Activated CD8-positive, alpha-beta T cell treated with anti-CD3 and anti-CD28 coated beads for 36 hours (primary cell): ENCODE measurements at places on chromosomes 6 and 20. TPM values are rescaled to one million over a fixed set of nuclear protein-coding genes. Genes with fewer than 3 reads are reported as not detected.

The HSPA12B gene
- not detected for total RNA-seq

The HMGCLL1 gene
- total RNA-seq = not detected

The FLRT3 gene
- total RNA-seq = not detected

The C6orf15 gene
- not detected for total RNA-seq

The RSPH4A gene
- not detected for total RNA-seq

The RGS17 gene
- total RNA-seq = not detected

The PLCB1 gene
- 3.6 TPM for total RNA-seq

The MICB gene
- 17.7 TPM for total RNA-seq

GRCh38 chr6:81938014-81938856 lies 185.8 kb upstream of the TENT5A start:
- H3K27me3 ChIP-seq = no peaks in the 10 kb centered on the region
- no peak for DNase-seq
- no peak overlapping the region for H3K4me3 ChIP-seq
- H3K4me1 ChIP-seq = no peaks in the 10 kb centered on the region
- no peak overlapping the region for H3K27ac ChIP-seq

DNA sequence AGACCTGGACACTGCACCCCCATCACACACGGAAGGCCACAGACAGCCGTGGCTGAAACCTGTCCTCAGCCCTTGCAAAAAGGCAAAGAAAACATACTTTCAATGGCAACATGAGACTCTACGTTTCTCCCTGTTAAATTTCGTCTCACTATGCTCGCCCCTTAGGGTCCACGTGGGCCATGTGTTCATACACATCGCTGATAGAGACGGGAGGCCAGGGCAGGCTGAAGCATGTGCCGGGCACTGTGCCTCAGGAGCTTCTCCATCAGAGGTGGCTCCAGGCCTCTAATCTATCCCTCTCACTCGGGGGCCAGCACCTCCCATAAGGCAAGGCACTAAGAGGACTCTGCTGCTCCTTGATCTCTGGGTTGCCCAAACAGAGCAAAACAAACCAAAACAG lies 17.5 kb downstream of the PXDC1 start:
- H3K4me3 ChIP-seq = no peak overlapping the region
- no peak for DNase-seq
- H3K4me1 ChIP-seq = peaks cover 1% of the 10 kb centered on the region
- peaks cover 12% of the 10 kb centered on the region for H3K27me3 ChIP-seq

DNA sequence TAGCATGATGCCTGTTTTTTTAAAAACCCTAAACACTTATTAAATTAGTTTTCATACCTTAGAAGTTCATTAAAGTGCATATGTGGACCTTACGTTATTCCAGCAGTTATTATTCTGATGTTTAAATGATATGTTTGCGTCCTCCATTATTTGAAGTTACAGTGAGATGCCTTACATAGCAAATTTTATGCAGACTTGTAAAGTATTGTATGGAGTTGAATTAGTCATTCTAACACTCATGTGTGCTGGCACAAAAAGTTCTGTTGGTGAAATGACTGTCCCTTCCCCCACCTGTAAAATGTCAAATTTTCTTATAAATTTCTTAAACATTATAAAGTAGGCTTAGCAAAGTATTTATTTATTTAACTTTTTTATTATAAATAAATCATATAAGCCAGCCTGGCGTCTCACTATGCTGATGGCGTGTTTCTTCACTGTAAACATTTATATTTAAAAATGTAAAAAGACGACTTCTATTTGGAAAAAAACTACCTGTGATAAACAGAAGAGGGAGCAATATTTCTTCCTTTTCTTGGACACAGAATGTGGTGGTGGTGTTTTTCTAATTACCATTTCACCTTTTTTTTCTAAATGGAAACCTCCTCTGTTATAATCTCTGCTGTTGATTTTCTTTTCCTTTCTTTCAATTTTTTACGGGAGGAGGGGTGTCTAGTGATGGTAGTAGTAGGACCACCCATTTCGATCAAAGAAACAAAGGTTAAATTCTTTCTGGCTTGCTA lies 155.4 kb downstream of the RFPL4B start:
- no peaks in the 10 kb centered on the region for H3K36me3 ChIP-seq
- H3K4me1 ChIP-seq = no peaks in the 10 kb centered on the region
- no peak overlapping the region for H3K4me3 ChIP-seq
- H3K27me3 ChIP-seq = no peaks in the 10 kb centered on the region
- DNase-seq = no peak
- H3K27ac ChIP-seq = no peak overlapping the region

- H3K4me3 ChIP-seq = no peak overlapping the region
- H3K4me1 ChIP-seq = no peaks in the 10 kb centered on the region
- DNase-seq = no peak
- no peak overlapping the region for H3K27ac ChIP-seq
- H3K36me3 ChIP-seq = no peaks in the 10 kb centered on the region
These were observed 37.3 kb downstream of the PSMG4 start for GRCh38 chr6:3296078-3296477.

DNA sequence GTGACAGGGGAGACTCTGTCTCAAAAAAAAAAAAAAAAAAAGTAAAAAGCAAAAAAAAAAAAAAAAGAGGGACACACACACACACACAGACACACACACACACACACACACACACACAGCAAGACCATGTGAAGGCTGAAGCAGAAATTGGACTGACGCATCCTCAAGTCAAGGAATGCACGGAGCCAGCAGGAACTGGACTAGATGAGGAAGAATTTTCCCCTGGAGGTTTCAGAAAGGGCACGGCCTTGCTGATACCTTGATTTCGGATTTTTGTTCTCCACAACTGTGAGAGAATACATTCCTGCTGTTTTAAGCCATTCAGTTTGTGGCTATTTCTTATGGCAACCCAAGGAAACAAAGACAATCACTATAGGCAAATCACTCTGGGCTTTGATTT lies 176.9 kb upstream of the SALL4 start:
- no peaks in the 10 kb centered on the region for H3K27me3 ChIP-seq
- no peaks in the 10 kb centered on the region for H3K4me1 ChIP-seq
- no peak overlapping the region for H3K4me3 ChIP-seq
- H3K27ac ChIP-seq = no peak overlapping the region
- H3K36me3 ChIP-seq = no peaks in the 10 kb centered on the region

GRCh38 chr20:40497899-40498691 lies 190.9 kb downstream of the MAFB start:
- peaks cover 2% of the 10 kb centered on the region for H3K27me3 ChIP-seq
- no peaks in the 10 kb centered on the region for H3K36me3 ChIP-seq
- H3K27ac ChIP-seq = no peak overlapping the region
- H3K4me3 ChIP-seq = no peak overlapping the region
- peaks cover 2% of the 10 kb centered on the region for H3K4me1 ChIP-seq

DNA sequence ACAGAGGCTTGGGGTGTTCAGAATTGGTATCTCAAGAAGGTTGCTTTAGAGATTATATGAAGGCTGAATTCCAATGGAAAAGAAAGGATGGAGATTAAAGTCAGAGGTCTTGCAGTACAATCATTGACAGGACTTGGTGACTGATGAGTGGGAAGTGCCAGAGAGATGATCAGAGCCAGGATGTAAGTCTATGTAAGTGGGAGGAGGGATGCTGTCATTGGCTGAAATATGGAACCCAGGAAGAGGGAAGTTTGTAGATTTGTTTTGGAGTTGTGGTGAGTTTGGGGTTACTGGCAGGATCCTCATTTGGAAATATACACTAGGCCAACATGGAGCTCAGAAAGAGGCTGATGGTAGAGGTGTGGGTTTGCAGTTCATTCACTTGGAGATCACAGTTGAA lies 23.8 kb upstream of the TNFAIP3 start:
- no peak for DNase-seq
- no peak overlapping the region for H3K27ac ChIP-seq

GRCh38 chr6:149899926-149900619 lies 2.2 kb upstream of the RAET1E start:
- H3K27me3 ChIP-seq = no peaks in the 10 kb centered on the region
- DNase-seq = no peak
- H3K4me3 ChIP-seq = no peak overlapping the region
- peaks cover 12% of the 10 kb centered on the region for H3K4me1 ChIP-seq
- H3K27ac ChIP-seq = no peak overlapping the region
- no peaks in the 10 kb centered on the region for H3K36me3 ChIP-seq

DNA sequence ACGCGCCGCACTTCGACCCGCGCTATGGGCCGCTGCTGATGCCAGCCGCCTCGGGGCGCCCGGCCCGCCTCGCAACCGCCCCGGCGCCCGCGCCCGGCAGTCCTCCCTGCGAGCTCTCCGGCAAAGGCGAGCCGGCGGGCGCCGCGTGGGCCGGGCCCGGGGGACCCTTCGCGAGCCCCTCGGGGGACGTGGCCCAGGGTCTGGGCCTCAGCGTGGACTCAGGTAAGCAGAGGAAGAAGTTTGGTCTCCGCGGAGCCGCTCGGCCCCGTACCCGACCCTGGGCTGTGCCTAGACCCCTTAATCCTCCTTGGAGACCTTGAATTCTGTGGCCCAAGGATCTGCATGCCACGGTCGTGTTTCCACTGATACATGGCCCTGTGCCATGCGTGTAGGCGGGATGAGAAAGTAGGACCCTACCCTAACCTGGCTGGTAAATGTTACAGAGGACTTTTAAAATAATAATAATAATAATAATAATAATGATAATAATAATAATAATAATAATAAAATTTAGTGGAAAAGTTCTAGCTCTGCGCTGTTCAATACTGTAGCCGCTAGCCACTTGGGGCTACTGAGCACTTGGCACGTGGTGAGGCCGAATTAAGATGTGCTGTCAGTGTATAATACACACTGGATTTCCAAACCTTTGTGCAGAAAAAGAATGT lies 5.6 kb downstream of the VGLL2 start:
- peaks cover 5% of the 10 kb centered on the region for H3K4me1 ChIP-seq
- H3K27ac ChIP-seq = no peak overlapping the region
- no peak for DNase-seq
- no peaks in the 10 kb centered on the region for H3K36me3 ChIP-seq

GRCh38 chr6:5537967-5538366 lies 276.7 kb downstream of the FARS2 start:
- no peak overlapping the region for H3K27ac ChIP-seq
- peaks cover 19% of the 10 kb centered on the region for H3K4me1 ChIP-seq
- H3K36me3 ChIP-seq = peaks cover 15% of the 10 kb centered on the region
- DNase-seq = no peak

- no peak overlapping the region for H3K27ac ChIP-seq
- peaks cover 9% of the 10 kb centered on the region for H3K36me3 ChIP-seq
- H3K4me3 ChIP-seq = peak overlapping the region; percentile 27
- peak; percentile 33 for DNase-seq
- H3K27me3 ChIP-seq = peaks cover 20% of the 10 kb centered on the region
These were observed 511.8 kb upstream of the ZNF337 start for GRCh38 chr20:26208296-26209091.

- no peak overlapping the region for H3K27ac ChIP-seq
- H3K36me3 ChIP-seq = no peaks in the 10 kb centered on the region
- no peak for DNase-seq
- no peak overlapping the region for H3K4me3 ChIP-seq
These were observed 499.6 kb upstream of the SULF2 start for GRCh38 chr20:48284837-48285236.

DNA sequence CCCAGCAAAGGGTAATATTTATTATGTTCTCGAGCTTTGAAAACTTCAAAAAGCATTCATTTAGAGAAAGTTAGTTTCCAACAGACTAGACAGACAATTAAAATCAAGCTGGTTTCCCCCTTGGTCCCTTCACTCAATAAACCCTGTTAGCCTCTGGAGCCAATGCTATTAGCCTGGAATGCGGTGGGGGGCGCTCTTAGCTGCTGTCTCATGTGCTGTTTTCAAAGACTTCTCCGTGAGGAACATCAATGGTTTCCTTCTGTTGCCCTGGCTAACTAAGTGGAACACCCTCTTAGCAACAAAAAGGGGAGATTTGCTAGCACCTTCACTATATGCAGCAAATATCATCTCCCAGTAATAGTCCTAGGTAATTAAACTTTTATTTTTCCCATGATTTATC lies 86.4 kb downstream of the LY86 start:
- DNase-seq = no peak
- H3K4me3 ChIP-seq = no peak overlapping the region
- H3K4me1 ChIP-seq = peaks cover 6% of the 10 kb centered on the region

- no peak overlapping the region for H3K4me3 ChIP-seq
- H3K27ac ChIP-seq = no peak overlapping the region
- H3K36me3 ChIP-seq = no peaks in the 10 kb centered on the region
These were observed 111.6 kb downstream of the ERMARD start for GRCh38 chr6:169862892-169863525.

GRCh38 chr6:62707156-62707555 lies 421.1 kb upstream of the KHDRBS2 start:
- no peak for DNase-seq
- H3K36me3 ChIP-seq = no peaks in the 10 kb centered on the region
- no peaks in the 10 kb centered on the region for H3K27me3 ChIP-seq
- H3K4me1 ChIP-seq = no peaks in the 10 kb centered on the region

DNA sequence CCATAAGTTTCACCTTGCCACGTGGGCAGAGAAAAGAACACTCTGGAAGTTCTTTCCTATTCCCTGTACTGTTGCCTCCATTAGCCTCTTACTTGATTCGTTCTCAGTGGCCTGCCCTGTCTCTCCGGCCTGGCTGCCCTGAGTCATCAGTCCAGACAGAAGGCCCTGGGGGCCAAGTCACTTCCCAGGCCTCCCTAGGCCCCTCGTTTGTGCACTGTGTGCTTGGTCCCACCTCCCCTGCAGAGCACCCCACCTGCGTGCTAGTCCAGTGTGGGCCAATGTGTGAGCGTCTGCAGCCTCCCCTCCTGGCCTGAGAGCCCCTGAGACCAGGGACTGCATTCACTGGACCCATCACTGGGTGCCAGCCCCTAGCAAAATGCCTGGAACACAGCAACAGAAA lies 191.2 kb upstream of the RREB1 start:
- no peak overlapping the region for H3K4me3 ChIP-seq
- peaks cover 36% of the 10 kb centered on the region for H3K4me1 ChIP-seq
- H3K36me3 ChIP-seq = no peaks in the 10 kb centered on the region
- H3K27me3 ChIP-seq = peaks cover 25% of the 10 kb centered on the region
- DNase-seq = no peak
- H3K27ac ChIP-seq = no peak overlapping the region

- H3K36me3 ChIP-seq = no peaks in the 10 kb centered on the region
- no peak overlapping the region for H3K27ac ChIP-seq
- H3K4me1 ChIP-seq = no peaks in the 10 kb centered on the region
- no peak for DNase-seq
- no peak overlapping the region for H3K4me3 ChIP-seq
- peaks cover 14% of the 10 kb centered on the region for H3K27me3 ChIP-seq
These were observed 98.1 kb downstream of the MYLK4 start for GRCh38 chr6:2652611-2653010.

DNA sequence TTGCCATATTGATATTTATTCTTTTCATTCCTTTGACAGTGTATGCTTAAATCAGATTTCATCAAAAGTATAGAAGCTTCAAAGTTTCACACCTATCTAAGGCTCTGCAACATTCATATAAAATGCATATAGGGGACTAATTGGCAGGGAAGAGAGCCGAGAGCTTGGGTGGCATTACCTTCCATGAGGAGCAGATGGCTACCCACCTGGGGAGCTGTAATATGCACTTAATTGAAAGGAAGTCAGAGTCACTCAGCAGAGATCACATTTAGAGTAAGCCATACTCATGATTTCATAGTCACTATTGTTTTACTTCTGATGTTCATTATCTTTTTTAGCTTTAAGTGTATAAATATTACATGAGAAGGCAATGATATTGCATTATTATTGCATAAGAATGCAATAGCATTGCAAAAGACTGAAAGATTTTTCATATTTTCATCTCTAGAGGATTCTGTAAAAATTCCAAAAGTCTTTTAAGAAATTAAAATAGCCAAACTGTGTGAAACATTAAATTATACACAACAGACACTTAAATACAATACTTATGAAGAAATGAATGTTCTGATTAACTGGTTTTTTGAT lies 1305.2 kb downstream of the EPHA7 start:
- no peaks in the 10 kb centered on the region for H3K27me3 ChIP-seq
- H3K36me3 ChIP-seq = no peaks in the 10 kb centered on the region
- no peaks in the 10 kb centered on the region for H3K4me1 ChIP-seq
- no peak overlapping the region for H3K4me3 ChIP-seq
- no peak for DNase-seq
